Kidney epithelial cell (primary cell): ENCODE measurements at places on chromosomes 6 and 20. TPM values are rescaled to one million over a fixed set of nuclear protein-coding genes. Genes with fewer than 3 reads are reported as not detected.

GRCh38 chr6:22590423-22590822 is 21.1 kb downstream of the HDGFL1 start:
- no peak for DNase-seq

- peak; percentile 48 for DNase-seq
Observed at GRCh38 chr6:145688493-145688905, 46.8 kb downstream of the EPM2A start.

The TINAG gene
- total RNA-seq, result 0.75 and 1.3 TPM in 2 replicates

- DNase-seq, result no peak
Observed at GRCh38 chr6:1094306-1094705, 217.6 kb upstream of the FOXQ1 start.

The SLC35D3 gene
- not detected in 2 replicates for total RNA-seq

- no peak for DNase-seq
Observed at GRCh38 chr6:138557147-138557546, 57.9 kb upstream of the NHSL1 start.

The TOX2 gene
- 5.9 and 7.3 TPM in 2 replicates for total RNA-seq

- no peak for DNase-seq
Observed at GRCh38 chr6:154522576-154522975, 12.1 kb upstream of the CNKSR3 start.

- no peak for DNase-seq
Observed at GRCh38 chr20:35729283-35729807, 12.7 kb downstream of the RBM39 start.

GRCh38 chr6:72037006-72037405 is 150.7 kb downstream of the RIMS1 start:
- no peak for DNase-seq

The EPPIN gene
- not detected in 2 replicates for total RNA-seq

DNA sequence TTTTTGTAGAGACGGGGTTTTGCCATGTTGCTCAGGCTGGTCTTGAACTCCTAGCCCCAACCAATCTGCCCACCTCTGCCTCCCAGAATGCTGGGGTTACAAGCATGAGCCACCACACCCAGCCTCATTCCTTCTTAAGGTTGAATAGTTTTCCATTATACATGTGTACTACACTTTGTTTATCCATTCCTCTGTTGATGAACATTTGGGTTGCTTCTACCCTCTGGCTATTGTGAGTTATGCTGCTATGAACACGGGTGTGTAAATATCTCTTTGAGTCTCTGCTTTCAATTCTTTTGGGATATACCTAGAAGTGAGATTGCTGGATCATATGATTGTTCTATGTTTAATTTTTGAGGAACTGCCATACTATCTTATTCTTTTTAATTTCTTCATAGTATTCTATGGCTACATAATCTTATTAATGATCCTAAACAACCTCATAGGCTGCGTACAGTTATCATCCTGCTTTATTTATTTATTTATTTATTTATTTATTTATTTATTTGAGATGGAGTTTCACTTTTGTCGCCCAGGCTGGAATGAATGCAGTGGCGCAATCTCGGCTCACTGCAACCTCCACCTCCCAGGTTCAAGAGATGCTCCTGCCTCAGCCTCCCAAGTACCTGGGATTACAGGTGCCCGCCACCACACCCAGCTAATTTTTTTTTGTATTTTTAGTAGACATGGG is 49.2 kb upstream of the TLDC2 start:
- DNase-seq, result no peak

DNA sequence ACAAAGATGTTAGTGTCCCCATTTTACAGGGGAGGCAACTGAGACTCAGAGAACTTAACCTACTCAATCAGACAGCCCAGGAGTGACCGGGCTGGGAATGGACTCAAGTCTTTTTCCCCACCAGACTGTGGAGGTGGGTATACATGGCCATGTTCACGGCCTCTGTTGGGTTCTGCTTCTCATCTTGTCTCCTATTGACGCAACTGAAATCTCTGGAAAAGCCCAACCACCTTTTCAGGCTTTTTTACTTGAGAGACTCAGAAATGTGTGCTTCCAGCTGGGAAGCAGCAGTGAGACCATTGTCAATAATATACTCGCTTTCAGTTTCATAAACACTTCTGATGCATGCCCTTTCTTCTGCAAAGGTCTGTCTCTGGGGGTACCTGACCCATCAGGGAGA is 70.7 kb downstream of the SOBP start:
- DNase-seq, result no peak

The NHLRC1 gene
- 3.1 and 4.5 TPM in 2 replicates for total RNA-seq

GRCh38 chr6:149755300-149756260 is 6.0 kb downstream of the PCMT1 start:
- DNase-seq, result no peak

DNA sequence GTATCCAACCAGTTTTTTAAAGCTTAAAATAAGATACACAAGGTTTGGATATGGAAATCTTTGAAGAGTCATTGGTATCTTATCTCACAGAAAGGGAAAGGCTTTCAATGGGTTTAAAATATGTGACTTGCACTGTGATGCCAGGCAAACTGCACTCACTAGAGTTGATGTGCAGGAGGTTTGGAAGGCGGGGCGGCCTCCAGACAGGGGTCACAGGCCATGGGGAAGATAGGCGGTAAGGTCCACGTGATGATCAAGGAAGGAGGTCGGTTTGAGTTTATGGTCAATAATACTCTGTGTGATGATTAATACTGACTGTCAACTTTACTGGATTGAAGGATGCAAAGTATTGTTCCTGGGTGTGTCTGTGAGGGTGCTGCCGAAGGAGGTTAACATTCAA is 9.5 kb upstream of the RAMACL start:
- DNase-seq, result no peak

GRCh38 chr6:43741829-43742228 is 28.2 kb upstream of the VEGFA start:
- no peak for DNase-seq

The PKIB gene
- 10.6 and 15.3 TPM in 2 replicates for total RNA-seq

GRCh38 chr6:128519931-128520435 is 416 bp downstream of the PTPRK start:
- DNase-seq, result no peak

The CCDC170 gene
- 0.14 TPM in 1 of 2 replicates, not detected in the other for total RNA-seq

The HLA-C gene
- total RNA-seq, result 696 and 738 TPM in 2 replicates

DNA sequence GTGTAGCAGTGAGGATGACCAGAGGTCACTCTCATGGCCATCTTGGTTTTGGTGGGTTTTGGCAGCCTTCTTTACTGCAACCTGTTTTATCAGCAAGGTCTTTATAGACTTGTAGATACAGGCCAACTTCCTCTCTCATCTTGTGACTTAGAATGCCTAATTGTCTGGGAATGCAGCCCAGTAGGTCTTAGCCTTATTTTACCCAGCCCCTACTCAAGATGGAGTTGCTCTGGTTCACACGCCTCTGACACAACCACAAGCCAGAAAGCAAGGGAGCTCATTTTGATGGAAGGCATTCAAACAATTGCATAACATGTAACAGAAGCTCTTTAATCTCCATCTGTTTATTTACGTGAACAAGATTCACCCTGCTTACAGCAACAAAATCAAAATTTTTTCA is 492.0 kb upstream of the SULF2 start:
- no peak for DNase-seq

- no peak for DNase-seq
Observed at GRCh38 chr6:23181356-23182110, 612.2 kb downstream of the HDGFL1 start.

- DNase-seq, result no peak
Observed at GRCh38 chr6:97963193-97963592, 680.2 kb upstream of the MMS22L start.

The ACSS1 gene
- total RNA-seq, result 7.1 and 7.3 TPM in 2 replicates

DNA sequence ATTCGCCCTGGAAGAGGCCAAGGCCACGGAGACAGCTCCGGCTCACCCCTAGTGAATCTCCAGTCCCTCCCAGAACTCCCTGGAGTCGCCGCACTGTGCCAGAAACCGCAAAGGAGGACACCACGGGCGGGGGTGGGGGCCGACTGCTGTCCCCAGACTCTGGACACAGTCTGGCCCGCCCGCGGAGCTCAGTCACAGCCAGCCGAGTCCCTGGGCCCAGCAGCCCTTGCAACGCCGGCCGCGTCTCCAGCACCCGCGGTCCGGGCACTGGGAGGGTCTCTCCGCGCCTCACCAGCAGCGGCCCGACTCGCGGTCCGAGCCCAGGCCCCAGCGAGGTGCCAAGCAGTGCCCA is 518 bp downstream of the PEX6 start:
- no peak for DNase-seq

DNA sequence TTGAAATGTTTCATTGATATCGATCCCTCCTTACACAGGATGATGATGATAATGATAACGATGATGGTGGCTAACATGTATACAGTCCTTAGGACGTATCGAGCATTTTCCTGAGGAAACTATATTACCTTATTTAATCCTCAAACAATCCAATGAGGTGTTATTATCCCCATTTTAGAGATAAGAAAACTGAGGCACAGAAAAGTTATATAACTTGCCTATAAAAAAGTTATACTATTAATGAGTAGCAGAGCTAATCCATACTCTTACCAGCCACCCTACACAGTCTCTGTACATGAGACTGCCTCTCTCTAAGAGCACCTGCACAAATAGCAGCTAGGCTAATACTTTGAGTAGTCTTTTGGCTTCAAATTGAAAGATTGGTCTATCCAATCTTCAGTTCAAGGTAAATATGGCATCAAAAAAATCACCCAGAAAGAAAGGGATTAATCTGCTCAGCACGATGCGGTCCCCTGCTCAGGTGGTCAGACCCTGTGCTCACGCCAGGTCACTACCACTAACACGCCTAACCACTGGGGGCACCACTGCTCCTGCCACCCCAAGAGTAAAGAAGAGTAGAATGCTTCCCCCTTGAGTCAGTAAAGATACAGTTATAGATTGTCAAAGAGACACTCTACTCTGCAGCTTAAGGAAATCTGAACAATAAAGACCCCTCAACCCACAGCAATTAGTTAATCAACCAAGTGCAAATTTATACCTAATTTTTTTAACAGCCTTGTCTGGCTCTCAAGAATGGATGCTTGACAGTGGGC is 15.0 kb downstream of the GABBR1 start:
- no peak for DNase-seq

GRCh38 chr6:140346428-140346827 is 972.0 kb upstream of the CITED2 start:
- no peak for DNase-seq

DNA sequence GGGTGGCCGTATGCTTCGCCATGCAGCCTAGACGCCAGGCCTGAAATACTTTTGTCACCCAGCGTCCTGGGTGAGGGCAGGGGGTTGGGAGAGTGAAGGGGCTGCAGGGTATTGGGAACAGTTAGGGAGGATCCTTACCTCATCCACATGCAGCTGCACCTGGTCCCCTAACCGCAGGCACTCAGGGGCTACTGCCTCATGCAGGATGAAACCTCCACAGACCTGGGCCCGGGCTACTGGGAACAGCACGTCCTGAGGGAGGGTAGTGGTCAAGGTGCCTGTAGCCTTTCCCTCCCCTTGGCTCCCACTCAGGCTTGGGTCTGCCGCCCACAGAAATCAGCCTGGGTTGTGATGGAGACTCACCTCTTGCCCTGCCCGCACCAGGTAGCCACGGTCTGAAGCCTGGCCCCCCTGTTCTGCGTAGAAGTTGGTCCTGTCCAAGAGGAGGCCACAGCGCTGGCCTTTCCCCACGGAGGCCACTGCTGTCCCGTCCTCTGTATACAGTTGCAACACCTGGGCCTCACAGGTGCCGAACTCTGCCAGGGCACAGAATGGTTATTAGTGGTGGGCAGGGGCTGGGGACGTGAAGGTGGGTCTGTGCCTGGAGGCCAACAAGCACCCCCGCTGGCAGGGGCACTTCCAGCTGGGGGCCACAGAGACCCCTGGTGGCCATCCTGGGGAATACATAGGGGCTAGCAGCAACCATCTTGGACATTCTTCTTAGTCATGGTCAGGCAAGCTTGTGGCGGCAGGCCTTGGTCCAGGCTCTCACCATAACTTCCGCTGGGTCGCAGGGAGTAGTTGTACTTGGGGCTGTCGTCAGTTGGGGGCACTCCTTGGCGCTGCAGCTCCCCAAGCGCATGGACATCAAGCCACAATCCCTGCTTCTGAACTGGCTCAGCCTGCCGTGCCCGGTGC is 8.6 kb downstream of the AARS2 start:
- DNase-seq, result no peak

GRCh38 chr6:20211037-20211940 is 980 bp downstream of the MBOAT1 start:
- DNase-seq, result no peak

DNA sequence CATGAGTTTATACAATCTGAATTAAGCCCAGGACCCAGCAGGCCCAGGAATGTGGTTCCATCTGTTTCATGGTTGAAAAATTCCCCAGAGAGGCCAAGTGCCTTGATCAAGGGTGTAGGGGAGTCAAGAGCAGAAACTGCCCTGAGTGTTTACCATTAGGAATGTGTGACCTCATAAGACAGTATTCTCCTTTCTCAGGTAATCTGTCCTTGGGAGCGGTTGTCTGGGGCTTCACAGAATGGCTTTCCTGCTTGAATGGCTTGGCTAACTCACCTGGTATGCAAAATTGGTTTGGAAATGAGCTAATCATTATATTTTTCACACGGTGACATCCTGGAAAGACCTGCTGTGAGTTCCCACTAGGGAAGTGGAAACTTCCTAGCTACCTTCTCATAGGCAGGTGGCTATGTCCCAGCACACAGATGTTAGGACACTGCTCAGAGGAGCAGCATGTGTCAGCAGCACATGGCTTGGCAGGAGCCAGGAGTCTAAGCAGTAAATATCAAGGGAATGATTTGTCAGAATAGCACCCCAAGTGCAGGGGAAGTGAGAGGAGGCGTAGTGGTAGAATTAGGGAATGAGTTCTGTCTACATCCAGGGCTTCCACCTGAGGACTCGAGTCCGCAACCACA is 17.7 kb downstream of the CLIC5 start:
- DNase-seq, result no peak

The DUSP15 gene
- 4.1 and 4.5 TPM in 2 replicates for total RNA-seq

DNA sequence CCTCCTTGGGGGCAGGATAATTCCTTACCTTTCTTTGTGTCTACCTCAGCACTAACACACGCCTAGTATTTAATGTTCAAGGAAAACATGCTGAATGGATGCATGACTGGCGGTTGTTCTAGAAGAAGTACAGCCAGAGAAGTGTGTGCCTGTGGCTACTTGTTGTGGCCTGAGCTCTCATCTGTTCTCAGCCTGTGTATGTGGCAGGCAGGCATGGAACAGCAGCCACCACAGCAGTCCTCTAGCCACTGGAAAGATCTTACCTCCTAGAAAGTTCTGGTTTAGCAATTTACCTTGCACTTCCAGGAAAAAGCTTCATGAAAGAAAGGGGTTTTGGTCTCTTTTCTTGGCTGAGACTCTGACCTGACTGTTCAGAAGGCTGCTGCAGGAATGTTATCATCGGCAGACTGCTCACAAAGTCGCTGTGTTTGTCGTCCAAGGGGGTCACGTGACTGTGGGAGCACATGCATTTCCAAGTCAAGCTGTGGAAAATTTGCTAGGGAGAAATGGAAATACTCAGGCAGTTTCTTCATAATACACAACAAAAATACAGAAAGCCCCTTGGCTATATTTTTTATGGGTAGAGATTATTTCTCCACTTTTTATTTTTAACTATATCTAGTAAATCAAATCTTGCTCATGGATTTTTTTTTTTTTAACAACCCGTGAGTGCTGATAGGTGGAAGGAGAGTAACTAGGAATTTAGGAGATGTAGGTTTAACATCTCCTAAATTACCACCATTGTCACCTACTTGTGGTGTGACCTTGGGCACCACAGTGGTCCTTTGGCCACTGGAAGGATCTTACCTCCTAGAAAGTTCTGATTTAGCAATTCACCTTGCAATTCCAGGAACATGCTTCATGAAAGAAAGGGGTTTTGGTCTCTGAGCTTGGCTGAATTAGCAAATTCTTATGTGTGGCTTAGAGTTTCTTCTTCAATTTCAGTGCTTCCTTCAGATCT is 110.8 kb upstream of the GPR6 start:
- DNase-seq, result no peak

- DNase-seq, result no peak
Observed at GRCh38 chr20:45111799-45112471, 3.0 kb downstream of the WFDC5 start.

The SLC44A4 gene
- 17.7 and 26.1 TPM in 2 replicates for total RNA-seq

The GGT7 gene
- total RNA-seq, result 8.4 and 12.5 TPM in 2 replicates
